Pons (tissue), 1 donor: ENCODE measurements at places on chromosomes 7 and 10.

DNA sequence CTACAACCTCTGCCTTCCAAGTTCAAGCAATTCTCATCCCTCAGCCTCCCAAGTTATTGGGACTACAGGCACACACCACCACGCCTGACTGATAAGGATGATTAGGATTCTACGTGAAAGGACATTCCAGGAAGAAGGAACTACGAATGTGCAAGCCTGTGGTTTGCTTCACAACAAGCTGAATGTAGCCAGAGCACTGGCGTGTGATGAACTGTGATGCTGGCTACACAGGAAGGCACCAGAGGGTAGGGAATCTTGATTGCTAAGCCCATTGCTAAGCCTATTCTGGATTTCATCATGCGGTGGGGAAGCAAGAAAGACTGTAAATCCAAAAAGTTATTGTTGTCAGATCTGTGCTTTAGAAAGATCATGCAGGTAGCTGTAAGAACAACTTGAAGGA is 72.3 kb upstream of the SRRM3 start:
- no peak for DNase-seq

DNA sequence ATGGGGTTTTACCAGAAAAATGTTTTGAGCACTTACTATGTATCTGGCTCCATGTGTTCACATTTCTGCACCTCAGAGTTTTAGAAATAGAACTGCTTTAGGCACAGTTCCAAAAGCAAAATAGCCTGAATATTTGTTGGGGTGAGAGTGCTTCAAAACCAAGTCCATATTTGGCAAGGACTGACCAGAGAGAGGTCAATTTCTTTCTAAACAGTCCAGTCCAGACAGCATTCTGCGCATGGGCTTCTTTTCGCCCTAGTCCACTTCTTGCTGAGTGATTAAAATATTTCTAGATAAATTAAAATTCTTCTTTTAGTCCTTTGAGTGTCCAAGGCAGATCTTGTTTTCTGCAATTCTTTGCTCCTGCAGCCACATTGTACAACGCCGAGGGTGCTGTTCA is 427.0 kb downstream of the PHTF2 start:
- DNase-seq, result no peak

- DNase-seq, result no peak
Measured at GRCh38 chr7:36686499-36686898, 37.8 kb downstream of the AOAH start.

- no peak for DNase-seq
Measured at GRCh38 chr10:132574783-132575319, 37.3 kb downstream of the INPP5A start.

DNA sequence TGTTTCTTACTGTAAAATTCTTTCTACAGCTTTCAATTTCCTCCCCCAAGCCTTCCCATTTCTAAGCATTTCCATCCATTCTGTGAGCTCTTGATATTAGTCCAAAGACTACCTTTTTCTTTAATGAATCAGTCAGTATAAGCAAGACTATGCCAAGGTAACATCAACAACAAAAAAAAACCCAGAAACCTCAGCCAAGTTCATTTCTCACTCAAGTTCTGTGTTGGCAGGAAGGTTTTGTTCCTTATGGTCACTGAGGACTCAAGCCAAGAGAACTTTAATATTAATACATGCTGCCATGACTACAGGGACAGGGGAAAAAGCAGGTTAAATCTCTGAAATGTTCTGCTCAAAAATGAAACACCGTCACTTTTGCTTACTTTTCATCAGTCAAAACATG is 621.2 kb upstream of the NRP1 start:
- DNase-seq, result peak; percentile 14

DNA sequence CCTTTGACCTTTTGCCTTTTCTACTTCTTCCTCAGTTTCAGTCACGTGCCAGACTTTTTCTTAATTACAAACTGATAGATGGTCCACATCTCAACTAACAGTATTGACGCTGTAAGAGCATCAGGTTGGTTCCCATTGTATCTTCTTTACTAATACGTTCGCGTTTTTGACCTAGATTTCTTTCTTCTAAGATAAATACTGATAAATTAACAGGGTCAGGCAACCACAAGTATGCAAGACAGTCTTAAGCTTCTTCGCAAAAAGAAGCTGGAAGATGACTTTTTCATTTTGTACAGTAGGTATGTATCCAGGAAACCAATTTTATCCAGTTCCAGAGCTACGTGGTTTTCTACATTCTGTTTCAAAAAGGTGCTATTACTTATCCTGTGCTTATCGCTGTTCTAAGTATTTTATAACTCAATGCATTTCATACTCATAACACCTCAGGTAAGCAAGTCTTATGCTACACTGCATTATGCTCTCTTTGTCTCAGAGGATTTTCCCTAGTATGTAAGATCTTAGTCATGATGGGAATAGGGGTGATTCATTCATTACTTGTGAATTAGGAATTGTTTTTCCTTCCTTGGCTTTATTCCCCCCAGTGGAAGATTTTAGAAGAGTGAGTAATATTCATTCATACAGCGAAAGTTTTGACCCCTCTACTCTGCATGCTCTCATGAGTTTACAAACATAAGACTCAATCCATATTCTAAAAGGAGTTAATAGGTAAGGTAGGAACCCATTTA is 955 bp downstream of the DUS4L start:
- no peak for DNase-seq

DNA sequence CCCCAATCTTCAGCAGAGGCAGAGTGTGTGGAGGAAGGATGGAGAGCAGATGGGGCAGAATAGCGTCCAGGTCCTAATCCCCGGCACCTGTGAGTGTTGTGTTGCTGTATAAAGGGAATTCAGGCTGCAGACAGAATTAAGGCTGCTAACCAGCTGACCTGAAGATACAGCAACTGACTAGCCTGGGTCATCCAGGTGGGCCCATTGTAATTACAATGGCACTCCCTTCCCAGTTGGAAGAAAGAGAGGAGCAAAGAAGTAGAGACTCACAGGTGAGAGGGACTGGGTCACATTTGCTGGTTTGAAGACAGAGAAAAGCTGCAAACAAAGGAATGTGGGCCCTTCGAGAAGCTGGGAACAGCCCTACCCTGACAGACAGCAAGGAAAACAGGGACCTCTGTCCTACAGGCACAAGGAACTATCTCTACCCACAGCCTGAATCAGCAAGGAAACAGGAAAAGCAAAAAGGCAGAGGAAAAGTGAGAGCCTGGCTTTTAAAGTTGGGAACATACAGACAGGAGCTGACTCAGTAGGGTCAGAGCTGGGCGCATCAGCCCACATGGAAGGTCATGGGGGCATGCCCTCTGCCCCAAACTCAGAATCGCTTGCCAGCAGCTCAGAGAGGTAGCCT is 11.6 kb upstream of the TMEM72 start:
- no peak for DNase-seq

DNA sequence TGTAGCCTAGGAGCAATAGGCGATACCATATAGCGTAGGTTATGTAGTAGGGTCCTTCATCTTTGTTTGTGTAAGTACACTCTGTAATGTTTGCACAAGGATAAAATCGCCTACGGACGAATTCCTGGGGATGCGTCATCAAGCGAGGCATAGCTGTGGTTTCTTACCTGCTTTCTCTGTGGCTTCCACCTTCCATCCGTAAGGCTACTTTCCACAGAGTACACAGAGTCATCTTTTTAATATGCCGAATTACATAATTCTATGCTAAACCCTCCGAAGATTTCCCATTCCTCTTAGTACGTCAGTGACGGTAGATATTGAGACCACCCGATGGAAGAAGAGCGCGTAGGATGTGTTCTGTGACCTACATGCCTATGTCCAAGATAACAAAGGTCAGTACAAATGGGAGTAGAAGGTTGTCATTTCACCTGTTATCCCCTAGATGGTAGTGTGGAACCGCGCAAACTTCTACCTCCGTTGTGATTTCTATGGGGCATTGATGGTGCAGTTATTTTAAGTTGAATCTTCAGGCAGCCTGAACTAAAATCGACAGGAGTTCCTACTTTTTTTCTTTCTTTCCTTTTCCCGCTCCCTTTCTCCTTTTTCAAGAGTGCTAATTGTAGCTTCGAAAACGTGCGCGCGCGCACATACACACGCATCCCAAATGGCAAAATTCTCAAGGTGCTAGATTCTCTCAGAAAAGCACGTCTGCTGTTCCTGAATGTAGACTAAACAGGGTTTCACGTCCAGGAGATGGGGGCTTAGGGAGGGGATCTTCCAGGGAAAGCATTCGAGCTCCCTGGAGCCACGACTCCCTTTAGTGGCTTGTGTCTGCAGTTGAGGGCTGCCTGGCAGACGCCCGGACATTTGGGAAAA is 111.7 kb upstream of the MBL2 start:
- peak; percentile 86 for DNase-seq

DNA sequence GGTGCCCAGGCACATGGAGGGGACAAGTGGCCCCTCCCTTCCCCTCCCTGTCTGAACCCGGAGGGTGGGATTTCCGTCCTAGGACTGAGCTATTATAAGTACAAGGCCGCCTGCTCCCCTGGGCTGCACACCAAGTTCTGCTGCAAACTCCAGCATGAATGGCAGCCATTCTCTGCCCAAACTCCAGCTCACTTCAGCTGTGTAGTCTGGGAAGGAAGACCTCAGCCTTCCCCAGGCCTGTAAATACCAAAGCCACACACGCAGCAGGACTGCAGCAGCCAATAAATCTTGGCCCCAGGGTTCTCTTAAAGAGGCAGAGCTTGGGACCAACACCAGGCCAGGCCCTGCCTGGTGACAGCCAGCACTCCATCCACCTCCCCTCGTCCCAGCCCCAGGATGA is 291.3 kb upstream of the ZMIZ1 start:
- DNase-seq, result peak; percentile 90

- DNase-seq, result peak; percentile 48
Measured at GRCh38 chr10:110717781-110718589, 73.8 kb downstream of the RBM20 start.

DNA sequence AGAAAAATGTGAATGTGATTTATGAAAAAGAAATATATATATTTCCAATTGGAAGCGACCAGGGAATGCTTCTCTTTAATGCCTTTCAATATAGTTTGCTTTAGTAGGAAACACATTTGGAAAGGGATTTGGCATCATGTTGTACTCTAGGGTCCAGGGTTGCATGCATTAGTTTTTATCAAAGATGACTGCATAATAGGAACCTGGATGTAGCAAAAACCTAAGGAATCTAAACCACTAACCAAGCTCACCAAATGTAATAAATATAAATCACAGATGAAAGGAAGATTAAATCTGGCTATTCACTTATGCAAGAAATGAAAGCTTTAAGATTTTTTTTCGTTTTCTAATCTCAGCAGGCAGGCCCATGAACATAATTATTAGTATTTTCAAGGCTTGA is 120.0 kb downstream of the ATXN7L1 start:
- DNase-seq, result no peak

DNA sequence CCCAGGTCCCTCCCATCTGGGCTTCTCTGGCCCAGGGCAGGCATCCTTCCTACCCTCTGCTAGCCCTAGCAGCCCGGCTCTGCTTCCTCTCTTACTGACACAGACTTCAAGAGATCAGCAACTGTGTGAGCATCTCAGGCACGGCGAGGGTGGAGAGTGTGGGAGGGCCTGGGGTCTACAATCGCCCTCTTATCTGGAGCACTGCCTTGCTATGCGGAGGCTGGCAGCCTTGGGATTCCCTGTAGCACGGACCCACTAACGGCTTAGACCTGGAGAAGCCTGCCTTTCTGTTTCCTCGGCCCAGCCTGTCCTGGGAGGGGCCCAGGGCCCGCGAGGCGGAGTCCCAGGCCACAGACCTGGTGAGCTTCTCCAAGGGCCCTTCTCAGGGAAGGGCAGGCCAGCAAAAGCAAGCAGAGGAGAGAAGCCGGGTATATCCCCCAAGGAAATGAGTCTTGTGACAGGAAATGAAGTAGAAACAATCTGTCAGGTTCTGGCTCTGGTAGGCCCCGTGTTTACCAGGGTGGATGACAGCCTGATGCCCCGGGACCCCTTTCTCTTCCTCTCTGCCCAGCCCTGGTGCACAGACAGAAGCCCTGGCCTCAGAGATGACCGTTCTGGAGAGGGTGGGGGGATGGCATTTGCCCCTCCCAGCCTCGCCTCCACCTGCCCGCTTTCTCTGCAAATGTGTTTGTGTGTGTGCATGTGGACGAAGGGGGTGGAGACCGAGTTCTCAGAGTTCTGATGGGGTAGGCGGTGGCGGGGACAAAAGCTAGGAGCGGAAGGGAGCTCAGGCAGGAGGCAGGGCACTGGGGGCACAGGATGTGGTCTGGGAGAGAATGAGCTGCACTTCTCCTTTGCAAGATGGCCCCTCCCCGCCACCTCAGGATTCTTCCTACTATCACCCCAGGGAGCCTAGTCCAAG is 2.5 kb downstream of the LRCH4 start:
- peak; percentile 67 for DNase-seq

GRCh38 chr10:33800986-33801385 is 466.5 kb upstream of the NRP1 start:
- DNase-seq, result no peak

DNA sequence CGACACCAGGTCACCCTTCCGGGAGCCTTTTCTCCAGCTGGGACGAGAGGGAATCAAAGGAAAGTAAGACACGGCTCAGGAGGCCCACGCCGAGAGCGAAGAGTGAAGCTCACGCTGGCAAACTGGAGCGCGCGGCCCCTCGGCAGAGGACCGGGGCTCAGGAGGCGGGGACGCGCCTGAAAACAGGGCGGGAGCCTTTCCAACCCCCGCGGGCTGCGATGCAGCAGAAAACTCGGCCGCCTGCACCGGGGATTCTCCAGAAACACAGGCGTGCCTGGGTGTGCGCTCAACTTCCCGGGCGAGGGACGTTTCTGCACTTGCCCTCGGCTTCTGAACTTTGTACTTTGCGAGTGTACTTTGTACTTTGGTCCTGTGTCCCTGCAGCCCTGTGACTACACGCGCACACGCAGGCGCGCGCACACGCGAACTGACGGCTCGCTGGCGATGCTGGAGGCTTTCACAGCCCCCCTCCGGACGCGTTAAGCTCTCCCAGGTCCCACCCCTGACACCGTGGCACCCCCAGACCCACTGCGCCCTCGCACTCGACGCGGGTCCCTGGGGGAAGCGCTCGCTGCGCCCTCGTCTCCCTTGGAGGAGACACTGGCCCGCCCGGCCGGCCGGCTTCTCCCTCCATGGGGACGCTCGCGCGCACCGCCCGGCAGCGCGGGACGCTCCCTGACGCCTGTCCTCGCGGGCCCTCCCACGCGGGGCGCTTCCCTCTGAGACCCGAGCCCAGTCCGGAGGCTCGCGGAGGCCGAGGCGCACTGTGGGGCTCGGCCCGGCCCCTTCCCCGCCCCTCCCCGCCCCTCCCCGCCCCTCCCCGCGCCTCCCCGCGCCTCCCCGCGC is 588 bp upstream of the PAOX start:
- peak; percentile 61 for DNase-seq

- peak; percentile 30 for DNase-seq
Measured at GRCh38 chr7:100430493-100431285, 1.1 kb downstream of the MEPCE start.
